Dorsolateral prefrontal cortex (tissue), 122 donors: ENCODE measurements at places on chromosomes 1 and 21.

DNA sequence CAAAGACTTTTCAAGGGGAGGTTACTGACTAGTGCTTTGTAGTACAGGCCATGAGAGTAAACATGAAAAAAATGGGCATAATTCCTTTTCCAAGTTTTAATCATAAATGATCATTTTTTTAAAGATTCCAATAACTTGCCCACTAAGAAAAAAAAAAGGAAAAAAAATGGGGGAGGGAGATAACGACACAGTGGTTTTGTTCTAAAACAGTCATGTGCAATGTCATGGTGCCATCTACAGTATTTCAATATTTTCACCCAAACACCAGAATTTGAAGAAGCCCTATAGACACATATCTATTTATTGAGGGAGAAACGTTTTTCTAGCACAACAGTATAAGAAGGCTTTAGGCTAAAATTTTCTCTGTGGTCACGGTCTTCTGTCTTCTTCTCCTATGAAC is 250.2 kb downstream of the LTN1 start:
- no peak for DNase-seq

DNA sequence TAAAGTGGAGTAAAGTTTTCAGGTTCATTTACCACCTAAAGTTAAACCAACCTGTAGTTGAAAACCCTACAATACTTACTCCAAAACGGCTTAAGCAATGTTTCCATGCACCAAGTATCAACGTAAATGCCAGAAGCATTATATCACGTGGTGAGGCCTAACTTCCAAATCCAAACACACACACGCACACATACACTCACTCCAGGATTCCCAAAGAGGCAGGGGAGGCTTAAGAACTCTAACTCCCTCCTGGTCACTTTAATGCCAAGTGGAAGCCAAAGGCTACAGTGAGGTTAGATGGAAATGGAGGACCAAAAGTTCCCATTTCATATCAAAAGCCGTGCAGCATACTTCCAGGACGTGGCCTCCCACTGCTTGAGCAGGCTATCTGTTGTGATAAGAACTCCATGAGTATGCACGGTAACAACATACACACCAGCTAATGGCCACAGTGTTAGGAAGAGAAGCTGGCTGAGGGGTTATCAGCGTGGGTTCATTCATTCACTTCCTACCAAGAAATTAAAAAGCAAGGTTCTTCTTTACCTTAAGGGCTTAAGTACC is 224.1 kb downstream of the SLC45A1 start:
- DNase-seq = no peak

GRCh38 chr1:59154401-59154800 is 142.5 kb upstream of the FGGY start:
- DNase-seq = no peak

- DNase-seq = no peak
These were observed 108.9 kb downstream of the CDC7 start for GRCh38 chr1:91609551-91609950.

DNA sequence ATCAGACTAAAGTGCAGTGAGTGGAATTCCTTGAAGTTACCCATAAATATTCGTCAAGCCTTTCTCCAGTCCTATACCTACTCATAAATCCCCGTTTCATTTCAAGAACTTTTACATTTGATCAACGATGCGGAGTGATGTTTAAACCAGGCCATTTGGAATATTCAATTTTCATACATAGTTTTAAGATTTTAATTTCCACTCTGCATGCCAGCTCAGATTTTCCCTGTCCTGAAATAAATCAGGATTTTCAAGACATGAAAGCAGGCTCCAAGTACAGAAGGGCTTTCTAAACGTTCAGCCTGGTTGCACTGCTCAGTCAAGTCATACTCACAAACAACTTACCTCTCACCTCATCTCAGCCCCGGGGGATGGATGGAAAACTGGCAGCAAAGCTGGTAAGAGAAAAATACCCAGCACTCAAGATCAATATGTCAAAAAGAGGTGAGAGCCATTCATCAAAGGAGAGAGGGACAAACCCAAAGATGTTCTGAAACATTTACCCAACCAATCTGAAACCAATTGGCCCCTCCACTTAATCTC is 418.5 kb downstream of the PLPP3 start:
- DNase-seq = no peak

- DNase-seq = no peak
These were observed 1.9 kb downstream of the GPSM2 start for GRCh38 chr1:108878678-108879077.

DNA sequence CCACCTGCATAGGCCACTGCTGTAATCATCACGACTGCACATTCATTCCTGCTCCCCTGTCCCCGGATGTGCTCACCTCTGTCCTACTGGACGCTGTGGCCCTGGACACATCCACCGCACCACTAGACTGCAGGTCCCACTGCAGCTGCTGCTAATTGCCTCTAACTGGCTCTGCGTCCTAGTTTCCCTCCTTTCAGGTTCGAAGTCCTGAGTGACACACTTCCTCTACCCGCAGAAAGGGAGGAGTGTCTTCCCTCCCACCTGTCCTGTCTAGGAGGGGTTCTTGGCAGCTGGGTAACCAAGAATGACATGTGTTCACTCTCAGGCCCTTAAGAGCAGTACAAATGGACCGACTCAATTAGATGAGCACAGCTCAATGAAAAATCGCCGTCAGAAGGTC is 40.5 kb upstream of the ITPKB start:
- DNase-seq = no peak

DNA sequence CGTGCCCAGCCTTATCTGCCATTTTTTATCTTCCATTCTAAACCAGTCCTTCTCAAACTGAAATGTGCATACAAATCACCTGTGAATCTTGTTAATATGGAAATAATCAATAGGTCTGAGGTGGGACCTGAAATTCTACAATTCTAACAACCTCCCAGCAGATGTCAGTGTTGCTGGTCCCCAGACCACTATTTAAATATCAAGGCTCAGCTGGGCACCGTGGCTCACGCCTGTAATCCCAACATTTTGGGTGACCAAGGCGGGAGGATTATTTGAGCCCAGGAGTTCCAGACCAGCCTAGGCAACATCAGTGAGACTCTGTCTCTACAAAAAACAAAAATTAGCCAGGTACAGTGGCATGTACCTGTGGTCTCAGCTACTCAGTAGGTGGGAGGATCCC is 4.1 kb downstream of the UQCRHL start:
- no peak for DNase-seq

DNA sequence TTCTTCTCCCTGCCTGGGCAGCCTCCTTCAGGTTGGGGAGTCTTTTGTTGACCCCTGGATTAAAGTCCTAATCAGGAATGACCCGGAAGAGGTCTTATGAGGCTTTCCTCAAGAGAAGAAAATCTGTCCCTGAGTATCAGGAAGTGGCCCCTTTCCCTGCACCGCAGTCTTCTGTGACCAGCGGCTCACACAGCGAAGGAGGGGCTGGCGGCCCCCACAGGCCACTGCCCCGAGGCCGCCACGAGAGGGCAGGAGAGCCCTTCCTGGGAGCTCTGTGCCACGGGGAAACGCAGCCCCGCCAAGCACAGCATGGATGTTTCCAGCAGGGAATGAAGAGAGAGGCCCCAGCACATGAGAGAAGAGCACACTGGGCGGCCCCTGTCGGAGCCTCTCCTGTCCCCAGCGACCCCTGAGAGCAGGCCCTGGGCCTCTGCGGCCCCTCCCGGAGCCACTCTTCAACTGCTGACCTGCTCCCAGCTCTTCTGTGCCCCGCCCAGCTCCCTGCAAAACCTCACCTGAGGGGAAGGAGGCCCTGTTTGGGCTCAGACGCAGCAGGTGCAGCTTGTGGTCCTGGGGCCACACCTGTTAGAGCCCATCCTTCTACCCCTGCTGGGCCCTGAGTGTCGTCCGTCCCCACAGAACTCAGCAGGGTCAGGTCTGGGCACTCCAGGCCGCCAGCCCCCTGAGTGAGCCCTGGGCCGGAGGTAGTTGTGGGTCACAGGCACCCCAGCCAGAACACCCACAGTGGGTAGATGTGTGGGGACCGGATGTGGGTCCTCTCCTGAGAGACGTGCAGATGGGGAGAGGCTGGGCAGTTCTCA is 4.9 kb upstream of the POFUT2 start:
- peak; percentile 84 for DNase-seq

DNA sequence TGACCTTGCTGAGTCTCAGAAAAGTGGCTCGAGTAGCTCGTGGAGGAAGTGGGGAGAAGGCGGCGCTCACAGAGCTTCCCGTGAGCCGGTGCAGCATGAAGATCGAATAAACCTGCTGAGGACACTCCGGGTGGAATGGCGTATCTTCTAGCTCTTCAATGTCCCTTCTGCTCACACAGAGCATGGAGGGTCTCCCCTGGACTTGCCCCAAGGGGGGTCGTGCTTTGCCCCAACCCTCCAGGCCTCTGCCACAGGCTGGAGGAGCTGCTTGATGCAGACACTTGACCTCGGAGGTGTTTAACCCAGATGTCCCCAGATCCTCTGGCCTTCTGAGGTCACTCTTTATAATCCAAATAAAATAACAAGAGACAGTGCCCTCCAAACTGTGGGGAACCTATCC is 2.2 kb upstream of the KRTAP10-12 start:
- DNase-seq = no peak

DNA sequence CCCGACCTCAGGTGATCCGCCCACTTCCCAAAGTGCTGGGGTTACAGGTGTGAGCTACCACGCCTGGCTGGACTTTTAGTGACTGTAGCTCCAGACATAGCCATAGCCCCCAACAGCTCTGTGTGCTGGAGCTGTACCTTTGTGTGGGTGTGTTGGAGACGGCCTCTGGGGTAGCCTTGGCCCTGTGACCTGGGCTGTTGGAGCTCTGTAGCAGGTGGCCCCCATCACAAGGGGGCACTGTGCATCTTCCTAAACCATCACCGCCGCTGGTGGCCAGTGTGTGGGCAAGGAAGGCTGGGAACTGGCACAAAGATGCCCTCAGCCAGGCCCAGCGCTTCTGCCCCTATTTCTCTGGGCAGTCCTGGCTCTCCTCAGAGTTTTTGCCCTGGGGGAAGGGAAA is 38.4 kb upstream of the FOXO6 start:
- DNase-seq = peak; percentile 42

- no peak for DNase-seq
These were observed 8.9 kb downstream of the PLA2G2F start for GRCh38 chr1:20147846-20148570.

GRCh38 chr1:177615251-177615650 is 354.6 kb downstream of the SEC16B start:
- no peak for DNase-seq

DNA sequence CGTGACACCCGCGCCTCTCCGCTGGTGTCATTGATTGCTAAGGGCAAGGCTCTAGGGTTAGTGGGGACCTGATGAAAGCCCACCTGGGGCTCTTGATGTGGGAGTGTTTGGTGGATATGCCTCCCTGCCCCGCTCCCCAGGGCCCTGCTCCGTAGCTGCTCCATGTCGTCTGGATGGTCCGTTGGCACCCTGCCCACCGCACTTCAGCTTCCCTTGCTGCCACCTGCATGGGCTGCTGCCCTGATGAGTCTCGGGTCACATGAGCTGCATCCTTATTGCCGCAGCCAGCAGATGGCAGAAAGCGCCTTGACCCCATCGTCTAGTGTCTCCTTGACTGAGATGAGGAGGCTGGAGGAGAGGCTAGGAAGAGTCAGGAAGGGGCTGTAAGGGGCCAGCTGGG is 439.4 kb downstream of the CAMTA1 start:
- DNase-seq = no peak

DNA sequence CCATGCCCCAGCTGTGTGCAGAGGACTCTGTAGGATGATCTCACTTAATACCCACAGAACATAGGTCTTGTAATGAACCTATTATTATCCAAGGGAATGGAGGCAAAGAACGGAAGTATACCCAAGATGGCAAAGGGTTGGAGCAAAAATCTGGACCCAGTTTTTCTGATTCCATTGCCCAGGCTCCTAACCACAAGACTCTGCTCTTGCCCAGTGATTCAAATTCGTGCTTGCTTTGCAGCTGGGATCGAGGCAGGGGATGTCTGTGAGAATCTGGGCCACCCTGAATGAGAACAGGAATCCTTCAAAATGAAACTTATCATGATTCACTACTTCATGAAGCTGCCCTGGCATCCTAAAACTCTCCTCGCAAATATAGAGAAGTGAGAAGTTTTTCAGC is 97.5 kb upstream of the KCNJ6 start:
- no peak for DNase-seq

- peak; percentile 52 for DNase-seq
These were observed 214.5 kb downstream of the VAV3 start for GRCh38 chr1:107750364-107750959.

DNA sequence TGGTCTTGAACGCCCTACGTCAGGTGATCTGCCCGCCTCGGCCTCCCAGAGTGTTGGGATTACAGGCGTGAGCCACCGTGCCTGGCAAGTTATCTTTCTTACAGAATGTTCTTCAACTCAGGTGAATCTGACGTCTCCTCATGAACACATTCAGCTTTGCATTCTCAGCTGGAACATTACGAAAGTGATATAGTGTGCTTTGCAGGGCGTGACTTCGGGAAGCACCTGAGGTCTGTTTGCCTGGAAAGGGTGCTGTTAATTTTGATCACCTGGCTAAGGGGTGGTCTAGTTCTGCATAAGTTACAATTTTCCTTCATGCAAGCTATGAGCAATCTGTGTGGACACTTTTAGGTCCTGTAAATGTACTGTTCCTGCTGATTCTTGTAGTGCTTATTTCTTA is 16.3 kb upstream of the CLIC4 start:
- no peak for DNase-seq

DNA sequence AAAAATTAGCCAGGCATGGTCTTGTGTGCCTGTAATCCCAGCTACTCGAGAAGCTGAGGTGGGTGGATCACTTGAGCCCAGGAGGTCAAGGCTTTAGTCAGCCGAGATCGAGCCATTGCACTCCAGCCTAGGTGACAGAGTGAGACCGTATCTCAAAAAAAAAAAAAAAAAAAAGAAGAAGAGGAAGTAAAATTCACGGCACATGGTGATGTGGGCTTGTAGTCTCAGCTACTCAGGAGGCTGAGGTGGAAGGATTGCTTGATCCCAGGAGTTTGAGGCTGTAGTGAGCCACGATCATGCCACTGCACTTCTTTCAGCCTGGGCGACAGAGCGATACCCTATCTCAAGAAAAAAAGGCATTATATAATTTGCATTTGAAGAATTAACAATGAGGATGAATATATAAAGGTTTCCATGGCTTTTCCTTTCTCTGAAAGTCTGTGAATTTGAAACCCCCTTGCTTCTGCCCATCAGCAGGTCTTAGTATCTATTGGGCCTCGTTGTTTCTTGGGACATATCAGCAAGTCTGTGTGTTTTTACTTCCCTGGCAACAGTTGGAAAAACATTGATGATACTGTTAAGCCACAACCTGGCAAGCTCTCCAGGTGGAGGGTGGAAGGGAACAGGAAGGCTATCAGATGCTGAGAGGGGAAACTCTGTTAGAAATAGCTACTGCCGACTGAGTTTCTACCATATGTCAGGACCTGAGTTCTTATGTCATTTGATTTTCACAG is 4.6 kb upstream of the PLA2G2D start:
- no peak for DNase-seq

GRCh38 chr1:201955729-201956143 is 433 bp downstream of the TIMM17A start:
- no peak for DNase-seq

- DNase-seq = no peak
These were observed 12.3 kb downstream of the CCDC185 start for GRCh38 chr1:223405507-223405906.
